GM12878 (cell line): ENCODE measurements at places on chromosomes 3 and 15. TPM values are rescaled to one million over a fixed set of nuclear protein-coding genes. Genes with fewer than 3 reads are reported as not detected.
A peak's percentile ranks its signal among the peaks of the same experiment; 100 is the strongest.

Gene CD80
- total RNA-seq: 51.8 and 54.4 TPM in 2 replicates

Gene SCN11A
- total RNA-seq: not detected in 2 replicates

Gene VILL
- total RNA-seq: 3.7 and 4.1 TPM in 2 replicates

Gene LRRIQ4
- 0.15 and 0.21 TPM in 2 replicates for total RNA-seq

Gene NR1I2
- total RNA-seq: 0.90 and 0.96 TPM in 2 replicates

Gene KCNAB1
- total RNA-seq: not detected in 2 replicates

Gene ICE2
- 46.8 and 56.2 TPM in 2 replicates for total RNA-seq

Gene GOLGA6L24
- total RNA-seq: not detected in 2 replicates

Gene HRH1
- not detected in 2 replicates for total RNA-seq

Gene CNTN3
- not detected in 2 replicates for total RNA-seq

- DNase-seq: no peak
These were observed 1091.9 kb downstream of the NSUN3 start for GRCh38 chr3:95154766-95155165.

DNA sequence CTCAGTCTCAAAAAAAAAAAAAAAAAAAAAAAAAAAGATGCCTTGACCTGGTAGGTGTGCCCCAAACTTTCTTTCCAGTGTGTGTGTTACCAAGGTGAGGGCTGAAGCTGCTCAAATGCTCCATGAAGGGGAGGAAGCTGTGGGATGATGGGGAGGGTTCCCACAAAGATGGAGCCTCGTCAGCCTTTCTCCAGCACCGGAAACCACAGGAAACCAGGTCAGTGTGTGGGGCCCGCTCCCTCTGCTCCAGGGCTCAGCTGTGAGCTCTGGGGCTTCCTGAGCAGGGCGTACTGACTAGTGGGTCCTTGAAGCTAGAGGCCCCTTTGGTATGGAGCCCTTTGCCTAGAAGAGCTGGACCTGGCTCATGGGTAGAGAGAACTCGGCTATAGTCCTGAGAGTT is 681 bp upstream of the IL17RE start:
- DNase-seq: no peak

DNA sequence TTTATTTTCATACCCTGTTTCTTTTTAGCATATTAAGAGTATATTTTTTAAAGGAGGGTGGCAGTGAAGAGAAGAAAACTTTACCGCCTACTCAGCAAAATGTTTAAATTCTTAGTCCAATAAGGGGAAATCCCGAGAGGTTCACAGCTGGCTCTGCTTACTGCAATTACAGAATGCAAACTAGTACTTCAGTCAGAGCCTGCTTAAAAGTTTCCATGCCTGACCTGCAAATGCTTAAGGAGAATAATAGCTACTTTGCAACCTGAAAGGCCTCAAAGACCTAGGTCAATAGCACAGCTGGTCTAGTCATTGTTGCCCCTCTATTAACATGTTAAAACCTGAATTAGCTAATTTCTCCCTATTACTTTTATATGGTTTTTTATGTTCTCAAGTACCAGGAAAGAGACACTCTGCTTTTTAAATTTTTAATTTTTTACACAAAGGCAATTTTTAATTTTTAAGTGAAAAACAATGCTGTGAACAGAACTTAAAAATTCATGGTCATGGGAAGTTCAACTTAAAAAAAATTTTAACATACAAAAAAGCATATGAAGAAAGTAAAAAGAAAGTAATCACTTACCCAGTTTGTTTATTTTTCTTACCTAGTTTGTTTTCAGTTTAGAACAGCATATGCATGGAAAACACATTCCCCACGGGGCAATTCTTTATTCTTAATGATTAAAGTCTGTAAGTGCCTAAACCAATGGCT is 79.2 kb downstream of the P3H2 start:
- peak; percentile 11 for DNase-seq

DNA sequence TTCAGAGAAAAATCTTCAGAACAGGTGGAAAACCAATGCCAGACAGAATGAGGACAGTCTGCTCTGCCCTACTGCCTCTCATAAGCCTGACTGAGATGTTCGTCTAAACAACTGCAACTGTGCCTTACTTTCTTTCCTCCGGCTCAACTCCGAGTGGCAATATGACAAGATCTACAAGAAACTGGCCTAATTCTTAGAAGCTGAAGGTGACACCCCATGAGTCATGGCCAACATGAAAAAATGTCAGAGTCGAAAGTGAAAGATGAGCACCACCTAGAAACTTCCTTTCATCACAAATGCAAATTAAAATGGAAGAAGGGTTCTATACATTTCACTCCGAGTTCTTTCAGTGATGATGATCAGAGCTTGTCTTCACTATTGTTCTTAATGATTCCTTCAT is 12.9 kb downstream of the PCYT1A start:
- peak; percentile 84 for DNase-seq

- DNase-seq: no peak
These were observed 268.5 kb downstream of the LRTM1 start for GRCh38 chr3:54659347-54659746.

DNA sequence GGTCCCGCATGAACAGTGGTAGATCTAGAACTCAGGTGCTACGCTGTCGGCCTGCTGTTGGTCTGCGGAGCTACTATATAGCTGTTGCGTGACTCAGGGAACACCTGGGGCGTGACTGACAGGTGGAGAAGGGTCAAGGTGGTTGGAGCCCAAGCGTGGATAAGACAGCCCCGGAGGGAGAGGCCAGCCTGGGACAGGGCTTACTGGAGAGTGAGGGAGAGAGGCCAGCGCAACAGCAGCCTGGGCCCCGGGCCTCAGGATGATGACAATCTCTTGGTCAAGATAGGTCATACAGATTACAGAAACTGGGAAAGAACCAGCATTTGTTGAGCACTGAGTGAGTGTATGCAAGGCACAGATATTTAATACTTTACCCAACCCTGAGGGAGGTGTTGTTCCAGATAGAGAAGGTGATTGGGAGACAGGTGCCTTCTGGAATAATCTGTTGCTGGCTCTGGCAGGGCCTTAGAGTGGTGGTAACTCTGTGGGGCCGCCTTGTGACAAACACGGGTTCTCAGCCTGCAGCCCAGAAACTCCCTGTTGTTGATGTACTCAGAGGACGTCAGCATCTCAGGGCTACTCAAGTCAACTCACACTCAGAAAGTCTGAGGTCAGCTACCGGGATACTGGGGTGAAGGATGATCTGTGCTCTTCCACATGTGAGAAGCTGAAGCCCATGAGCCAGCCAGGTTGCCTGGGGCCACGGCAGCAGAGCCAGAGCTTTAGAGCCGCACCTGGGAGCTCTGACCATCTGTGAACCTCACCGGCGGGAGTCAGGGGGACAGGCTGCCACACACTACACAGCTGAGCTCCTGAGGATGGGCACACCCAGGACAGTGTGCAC is 265.4 kb upstream of the HES1 start:
- DNase-seq: no peak

DNA sequence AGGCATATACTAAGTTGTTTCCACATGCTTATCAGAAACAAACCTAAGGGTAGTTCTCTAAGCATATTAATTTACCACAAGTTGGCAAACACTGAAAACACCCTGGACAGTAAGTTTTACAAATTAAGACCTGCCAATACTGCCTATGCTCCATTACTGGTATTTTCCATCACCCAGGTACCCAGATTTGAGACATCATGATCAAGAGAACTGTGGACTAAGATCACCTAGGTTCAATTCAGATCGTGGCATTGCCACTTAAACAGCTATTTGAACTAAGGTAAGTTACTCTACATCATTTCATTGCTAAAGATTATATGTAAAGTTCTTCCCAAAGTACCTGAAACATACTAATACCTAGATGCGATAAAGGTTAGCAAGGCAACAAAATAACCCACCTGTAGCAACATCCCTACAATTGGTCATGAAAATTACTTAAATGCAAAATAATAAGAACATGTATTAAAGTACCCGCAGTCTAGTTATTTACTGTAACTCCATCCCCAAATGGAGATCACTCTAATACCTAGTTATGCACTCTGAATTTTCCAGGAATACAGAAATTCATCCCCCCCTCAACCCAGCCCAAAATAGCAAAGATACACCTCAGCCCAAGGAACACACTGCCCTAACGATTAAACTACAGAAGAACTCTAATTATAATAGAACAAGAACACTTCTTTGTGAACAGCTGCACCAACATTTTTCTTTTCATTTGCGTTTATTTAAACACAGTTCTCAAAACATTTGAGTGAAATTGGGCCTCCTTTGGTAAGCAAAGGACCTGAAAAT is 21.6 kb downstream of the TRA2B start:
- no peak for DNase-seq

DNA sequence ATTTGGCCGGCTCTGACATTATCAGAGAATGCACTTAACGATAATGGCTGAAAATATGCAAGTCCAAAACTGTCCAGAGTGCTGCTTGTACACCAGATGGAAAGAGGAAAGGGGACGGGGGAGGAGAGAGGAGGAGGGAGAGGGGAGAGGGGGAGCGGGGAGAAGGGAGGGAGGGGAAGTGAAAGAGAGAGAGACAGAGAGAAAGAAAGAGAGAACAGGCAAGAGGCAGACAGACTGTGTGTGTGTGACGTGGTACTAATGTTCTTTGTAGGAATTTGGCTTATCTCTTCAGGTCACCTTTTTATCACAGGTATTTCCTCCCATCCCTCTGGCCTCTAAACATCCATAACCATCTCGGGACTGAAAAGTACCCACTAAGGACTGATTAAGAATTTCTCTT is 75.1 kb upstream of the LMOD3 start:
- DNase-seq: no peak

- no peak for DNase-seq
These were observed 328.3 kb upstream of the IL12A start for GRCh38 chr3:159660326-159660725.

DNA sequence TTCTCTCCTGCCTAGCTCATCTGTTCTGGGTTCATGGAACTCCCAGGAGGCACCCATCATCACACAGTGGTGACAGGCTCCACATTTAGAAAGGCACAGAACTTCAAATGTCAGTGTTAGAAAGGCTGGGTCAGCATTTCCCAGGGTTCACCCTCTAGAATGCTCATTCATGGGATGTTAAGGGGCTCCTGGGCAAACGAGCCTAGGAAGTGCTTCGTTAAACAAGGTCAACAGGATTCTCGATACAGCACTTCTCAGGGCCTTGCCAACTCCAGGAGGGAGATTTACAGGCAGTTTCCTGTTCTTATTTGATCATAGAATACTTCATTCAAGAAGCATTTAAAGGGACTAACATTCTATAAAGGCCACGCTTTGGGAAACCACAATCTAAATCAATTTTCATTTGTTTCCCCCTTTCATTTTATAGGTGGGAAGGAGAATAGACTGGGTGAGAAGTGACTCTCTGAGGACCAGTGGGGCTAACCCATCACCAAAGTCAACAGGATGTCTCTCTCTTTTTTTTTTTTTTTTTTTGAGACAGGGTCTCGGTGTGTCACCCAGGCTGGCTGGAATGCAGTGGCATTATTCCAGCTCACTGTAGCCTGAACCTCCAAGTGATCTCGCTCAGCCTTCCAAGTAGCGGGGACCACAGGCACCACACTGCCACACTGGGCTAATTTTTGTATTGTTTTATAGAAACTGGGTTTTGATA is 14.3 kb downstream of the IGDCC4 start:
- no peak for DNase-seq

DNA sequence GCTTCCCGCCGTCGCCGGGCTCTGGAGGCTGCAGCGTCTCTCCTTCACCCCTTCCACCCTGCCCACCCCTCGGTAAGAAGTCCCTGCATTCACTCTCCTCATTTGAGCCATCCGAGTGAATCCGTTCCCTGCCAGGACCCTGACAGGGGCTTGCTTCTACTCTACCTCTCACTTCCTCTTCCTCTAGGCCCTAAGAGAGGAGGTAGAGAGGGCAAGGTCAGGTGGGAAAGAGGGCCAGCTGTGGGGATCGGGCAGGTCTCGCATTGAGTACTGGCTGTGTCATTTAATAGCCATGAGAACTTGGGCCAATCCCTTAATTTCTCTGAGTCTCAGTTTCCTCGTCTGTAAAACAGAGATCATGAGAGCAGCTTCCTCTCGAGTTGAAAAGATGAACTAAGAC is 283.6 kb downstream of the UACA start:
- no peak for DNase-seq

- no peak for DNase-seq
These were observed 243.6 kb upstream of the LYSMD4 start for GRCh38 chr15:99976811-99977271.

DNA sequence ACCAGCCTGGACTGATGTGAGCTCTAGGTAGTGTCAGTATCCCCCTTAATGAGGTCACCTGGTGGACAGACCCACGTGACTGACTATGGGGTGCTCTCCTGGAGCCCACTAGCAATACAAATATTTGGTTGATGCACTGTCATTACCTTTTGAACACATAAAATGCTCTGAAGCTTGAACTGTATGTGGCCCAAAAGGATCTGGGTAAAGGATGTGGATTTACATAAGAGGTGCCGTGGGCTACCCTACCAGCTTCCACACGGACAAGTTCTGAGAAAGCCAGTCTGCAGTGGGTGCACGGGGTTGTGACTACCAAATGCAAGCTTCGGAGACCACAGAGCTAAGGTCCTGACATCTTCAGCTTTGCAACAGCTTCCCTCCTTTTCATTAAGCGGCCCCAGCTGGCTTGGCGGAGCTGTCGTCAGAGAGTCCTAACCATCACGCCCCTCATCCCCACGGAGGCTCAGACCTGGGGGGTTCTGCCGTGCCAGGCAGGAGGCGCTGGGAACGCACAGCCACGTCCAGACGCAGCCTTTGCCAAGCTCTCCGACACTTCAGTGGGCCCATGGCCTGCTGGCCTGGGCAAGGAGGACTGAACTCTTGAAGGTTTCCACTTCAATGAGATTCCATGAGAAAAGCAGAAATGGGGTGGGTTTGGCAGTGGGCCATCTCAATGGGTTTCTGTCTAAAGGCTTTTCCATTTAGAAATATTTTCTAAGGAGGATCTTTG is 228.3 kb downstream of the ADAMTS17 start:
- DNase-seq: no peak

GRCh38 chr3:66010739-66011655 is 27.7 kb downstream of the MAGI1 start:
- DNase-seq: no peak

DNA sequence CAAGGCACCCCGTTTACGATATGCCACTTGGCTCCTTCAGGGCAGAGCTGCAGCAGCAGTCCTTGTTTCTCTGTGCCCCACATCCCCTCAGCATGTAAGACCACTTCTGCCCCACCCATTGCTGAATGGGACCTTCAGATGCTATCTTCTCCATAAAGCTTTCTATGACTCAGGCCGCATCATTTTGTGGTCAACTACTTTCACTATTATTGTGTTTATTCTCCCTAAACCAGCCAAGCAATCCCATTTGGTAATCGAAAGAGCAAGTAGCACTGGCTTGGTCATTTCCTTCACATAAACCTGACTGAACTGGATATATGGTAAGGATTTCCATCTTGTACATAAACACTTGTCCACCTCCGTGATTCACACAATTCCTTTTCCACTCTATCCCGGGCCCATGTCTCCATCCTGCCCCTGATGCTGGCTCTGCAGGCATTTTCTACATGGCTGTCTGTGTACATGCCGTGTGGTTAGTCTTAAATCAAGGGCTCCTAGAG is 25.7 kb downstream of the LIPC start:
- DNase-seq: peak; percentile 88

GRCh38 chr3:25695731-25696420 is 31.2 kb upstream of the TOP2B start:
- DNase-seq: no peak

DNA sequence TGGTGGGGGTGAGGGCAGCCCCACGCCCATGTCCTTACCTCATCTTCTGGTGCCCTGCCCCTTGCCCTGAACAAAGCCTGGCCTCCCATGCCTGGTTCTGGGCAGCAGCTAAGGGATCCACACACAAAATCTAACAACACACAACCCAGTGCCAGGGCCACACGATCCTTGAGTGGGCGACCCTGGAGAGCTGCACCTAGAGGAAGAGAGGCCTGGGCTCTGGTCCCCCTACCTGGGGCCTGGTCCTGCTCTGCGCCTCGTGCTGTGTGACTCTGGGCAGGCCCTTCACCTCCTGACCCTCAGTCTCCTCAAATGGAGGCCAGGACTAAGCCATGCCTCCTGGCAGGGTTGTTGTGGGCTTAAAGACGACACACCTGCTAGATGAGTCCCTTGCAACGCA is 20.0 kb upstream of the C3orf22 start:
- no peak for DNase-seq
